ENCODE measurements at places on chromosomes 3 and 15.
A peak's percentile ranks its signal among the peaks of the same experiment; 100 is the strongest.

DNA sequence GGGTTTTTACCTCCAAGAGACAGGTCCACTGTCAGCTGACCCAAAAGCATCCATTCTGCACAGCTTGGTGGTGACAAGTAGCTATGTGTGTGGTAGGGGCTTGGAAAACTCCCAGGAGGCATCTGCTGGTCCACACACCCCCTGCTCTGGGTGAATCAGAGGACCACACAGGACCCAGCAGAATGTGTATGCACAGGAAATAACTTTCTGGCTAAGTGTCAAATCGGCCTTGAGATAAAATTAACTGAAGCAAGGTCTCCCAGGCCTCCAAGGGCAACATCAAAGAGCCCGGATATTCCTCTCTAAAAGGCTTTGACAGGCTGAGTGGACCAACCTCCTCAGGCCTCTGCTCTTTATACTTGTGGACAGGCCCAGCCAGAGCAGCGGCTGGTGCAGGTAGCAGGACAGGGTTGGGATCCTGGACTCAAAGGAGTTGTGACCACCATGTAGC lies 66.5 kb downstream of the CTNNB1 start:
- no peak for DNase-seq

GRCh38 chr3:187334904-187335303 lies 33.3 kb upstream of the RTP4 start:
- DNase-seq: no peak

- no peak for DNase-seq
Measured at GRCh38 chr3:191282251-191283185, 46.7 kb upstream of the CCDC50 start.

DNA sequence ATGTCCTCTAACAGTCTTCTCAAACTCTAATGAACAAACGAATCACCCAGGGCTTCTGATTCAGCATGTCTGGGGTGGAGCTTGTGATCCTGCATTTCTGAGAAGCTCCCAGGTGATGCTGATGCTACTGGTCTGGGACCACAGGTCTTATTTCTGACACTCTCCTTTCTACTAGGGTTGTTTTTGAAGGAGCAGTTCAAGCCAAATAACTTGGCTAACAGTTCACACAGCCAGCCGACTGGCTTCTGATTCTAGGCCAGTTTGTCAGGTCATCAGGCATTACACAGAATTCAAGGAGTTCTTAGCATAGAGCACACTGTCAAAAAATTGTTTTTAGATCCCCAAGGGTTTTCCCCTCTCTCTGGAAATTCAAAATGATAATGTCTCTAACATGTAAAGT lies 100.7 kb downstream of the TIGIT start:
- DNase-seq: no peak

- peak; percentile 28 for DNase-seq
Measured at GRCh38 chr15:90286678-90287077, 21.2 kb downstream of the NGRN start.

GRCh38 chr3:188925376-188925775 lies 246.4 kb upstream of the TPRG1 start:
- DNase-seq: no peak

GRCh38 chr3:79011821-79012529 lies 755.8 kb downstream of the ROBO1 start:
- no peak for DNase-seq

DNA sequence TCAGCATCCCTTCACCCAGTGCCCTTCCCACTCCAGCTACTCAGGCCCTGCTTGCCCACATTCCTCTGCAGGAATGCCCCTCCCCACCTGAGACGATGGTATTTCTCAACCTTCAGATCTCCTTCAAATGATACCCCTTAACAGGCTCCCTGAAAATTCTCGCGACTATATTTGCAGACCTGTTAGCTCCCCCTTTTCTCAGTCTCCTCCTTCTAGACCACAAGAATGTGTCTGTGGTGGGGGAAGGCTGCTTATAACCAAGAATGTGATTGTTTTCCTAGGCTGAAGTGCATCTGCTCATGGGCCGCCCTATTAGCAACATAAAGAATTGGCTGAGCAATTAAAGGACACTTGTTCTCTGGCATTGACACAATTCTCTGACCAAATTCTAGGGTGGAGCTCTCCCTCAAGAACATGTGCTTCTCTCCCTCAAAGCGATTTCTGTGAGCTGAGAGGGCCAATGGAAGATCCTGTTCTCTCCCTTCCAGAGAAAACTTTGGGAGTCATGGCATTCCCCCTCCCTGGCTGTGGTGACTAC lies 19.1 kb upstream of the LIMD1 start:
- no peak for DNase-seq

- DNase-seq: no peak
Measured at GRCh38 chr15:79916502-79917132, 19.8 kb upstream of the MTHFS start.

DNA sequence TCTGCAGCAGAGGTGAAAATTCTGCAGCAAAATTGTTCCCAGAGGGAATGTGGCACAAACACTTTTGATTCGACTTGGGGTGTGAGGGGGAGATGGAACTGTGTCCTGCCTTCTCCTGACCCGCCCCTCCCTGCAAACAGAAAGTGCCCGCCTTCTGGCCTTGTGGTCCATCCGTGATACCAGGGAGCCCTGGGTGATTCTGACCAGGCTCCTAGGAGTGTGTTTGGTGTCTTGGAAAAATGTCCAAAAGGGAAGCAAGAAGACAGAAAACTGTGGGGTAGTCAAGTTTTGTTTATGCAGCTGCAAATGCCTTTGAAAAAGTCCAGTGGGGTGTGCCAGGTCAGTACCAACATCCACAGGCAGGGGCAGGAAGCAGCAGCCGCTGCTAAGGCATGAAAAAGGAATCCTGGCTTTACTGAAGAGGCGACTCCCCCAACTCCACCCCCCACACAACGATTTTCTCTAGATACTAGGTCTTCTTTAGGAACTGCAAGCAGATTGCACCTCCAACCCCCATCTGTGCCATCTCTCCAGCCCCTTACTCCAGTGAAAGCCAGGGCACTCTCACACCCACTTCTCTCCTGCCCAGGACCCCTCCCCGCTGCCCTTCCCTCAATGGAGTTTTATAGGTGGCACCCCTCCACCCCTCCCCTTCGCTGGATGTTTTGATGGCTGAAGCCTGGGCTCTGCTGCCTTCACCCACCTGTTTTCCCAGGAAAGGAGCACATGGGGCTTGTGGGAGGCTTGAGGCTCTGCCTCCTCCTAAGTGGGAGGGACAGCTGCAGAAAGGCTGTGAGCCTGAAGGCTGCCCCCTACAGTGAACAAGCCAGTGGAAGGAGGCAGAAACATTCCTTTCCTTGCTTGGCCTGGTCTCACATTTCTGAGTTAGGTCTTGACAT lies 82.4 kb upstream of the HERC1 start:
- no peak for DNase-seq

- DNase-seq: no peak
Measured at GRCh38 chr3:114411811-114412803, 118.3 kb downstream of the TIGIT start.

- no peak for DNase-seq
Measured at GRCh38 chr3:126125781-126126251, 41.9 kb upstream of the SLC41A3 start.

- no peak for DNase-seq
Measured at GRCh38 chr3:24363242-24363641, 131.4 kb downstream of the THRB start.

DNA sequence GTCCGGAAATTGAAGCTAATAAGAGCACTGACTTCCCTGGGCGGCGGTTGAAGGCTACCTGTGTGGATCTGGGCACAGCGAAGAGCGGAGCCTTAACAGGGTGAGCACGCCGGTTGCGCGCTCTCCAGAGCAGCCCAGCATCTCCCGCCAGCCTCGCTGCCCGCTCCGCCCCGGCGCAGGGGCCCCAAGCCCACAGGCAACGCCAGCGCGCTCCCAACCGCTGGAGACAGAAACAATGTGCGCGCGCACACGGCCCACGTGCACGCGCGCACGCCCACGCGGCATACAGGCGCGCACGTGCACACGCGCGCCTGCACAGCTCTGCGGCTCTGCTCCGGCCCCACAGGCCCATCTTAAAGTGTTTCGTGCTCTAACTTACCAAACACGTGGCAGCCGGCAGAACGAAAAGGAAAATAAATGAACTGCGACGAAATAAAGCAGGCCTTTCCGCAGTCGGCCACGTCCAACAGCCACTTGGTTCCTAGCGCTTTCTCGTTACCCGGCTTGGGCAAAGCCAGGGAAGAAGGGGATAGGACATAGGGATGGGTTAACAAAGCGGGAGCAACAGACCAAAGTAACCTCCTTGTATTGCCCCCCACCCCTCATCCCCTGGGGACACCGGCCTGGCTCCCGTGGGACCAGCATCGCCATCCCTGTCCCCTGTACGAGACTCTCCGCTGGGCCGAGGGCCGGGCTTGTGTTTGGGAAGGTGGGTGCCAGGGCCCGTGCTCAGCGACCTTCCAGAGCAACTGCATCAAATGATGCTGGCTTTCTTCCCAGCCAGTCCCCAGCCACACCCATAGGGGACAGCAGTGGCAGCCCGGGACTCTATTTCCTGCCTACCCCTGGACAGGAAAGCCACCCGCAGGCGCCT lies 203.7 kb downstream of the ABHD5 start:
- no peak for DNase-seq
